IPS-NIHi11 (cell line): ENCODE measurements at places on chromosomes 11 and 22.

DNA sequence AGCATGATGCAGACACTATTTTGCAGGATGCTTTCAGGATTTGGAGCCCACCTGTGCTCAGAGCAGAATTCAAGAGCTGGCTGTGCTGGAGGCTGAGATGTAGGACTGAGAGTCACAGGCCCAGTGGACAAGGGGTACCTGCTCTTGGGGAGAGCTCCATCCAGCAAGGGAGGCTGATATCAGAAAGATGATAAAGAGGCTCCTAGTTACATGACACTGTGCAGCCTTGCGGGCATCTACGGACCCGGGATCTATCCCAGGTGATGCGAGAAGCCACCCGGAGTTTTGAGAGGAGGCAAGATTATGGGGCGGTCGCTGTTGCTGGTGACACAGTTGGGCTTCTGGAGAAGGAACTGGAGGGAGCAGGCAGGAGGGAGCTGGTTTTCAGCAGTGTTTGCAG, 579.0 kb downstream of the TBC1D22A start:
- no peak for DNase-seq

- DNase-seq: peak; percentile 96
Observed at GRCh38 chr11:67507864-67508485, at the start of gene CDK2AP2. Gene CDK2AP2, minus strand, starts transcription at chr11:67508162. Its CDS starts 80 bp downstream, at chr11:67508082.

- DNase-seq: no peak
Observed at GRCh38 chr22:47125603-47126002, 363.2 kb downstream of the TBC1D22A start.

GRCh38 chr11:46315033-46315738, 32.1 kb upstream of the DGKZ start:
- peak; percentile 96 for DNase-seq

- DNase-seq: peak; percentile 49
Observed at GRCh38 chr22:29209624-29209929, 3.9 kb downstream of the EMID1 start.

- DNase-seq: no peak
Observed at GRCh38 chr22:19321757-19322156, 30.2 kb upstream of the CLTCL1 start.

DNA sequence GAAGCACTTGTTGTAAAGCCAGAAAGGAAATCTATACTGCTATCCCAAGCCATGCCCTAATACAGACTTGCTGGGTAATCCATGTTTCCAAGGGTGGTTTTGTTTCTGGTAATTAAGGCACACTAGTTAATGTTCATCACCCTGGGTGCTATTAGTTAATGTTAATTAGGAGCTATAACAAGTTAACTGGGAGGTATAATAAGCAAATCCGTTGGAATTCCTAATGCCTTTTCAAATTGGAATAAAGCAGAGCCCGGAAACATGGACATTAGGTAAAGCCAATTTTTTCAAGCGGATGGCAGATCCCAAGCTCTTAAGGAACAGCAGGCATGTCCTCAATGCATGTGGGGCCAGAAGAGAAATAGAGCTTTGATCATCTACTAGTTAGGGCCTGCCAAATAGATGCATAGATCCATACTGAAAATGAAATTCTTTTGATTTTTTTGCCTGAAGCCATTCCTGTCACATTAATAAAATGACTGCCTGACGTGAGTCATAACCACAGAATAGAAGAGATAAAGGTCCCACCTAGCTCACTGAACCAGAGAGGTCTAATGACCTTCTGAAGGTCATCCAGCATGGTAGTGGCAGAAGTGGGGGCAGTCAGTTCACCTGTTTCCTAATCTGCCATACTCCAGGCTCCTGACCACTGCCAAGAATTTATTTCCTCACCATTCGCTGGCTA, 28.5 kb upstream of the CCDC34 start:
- DNase-seq: no peak
